ENCODE measurements at places on chromosomes 3 and 15. TPM values are rescaled to one million over a fixed set of nuclear protein-coding genes. Genes with fewer than 3 reads are reported as not detected.

Gene GOLGA8N
- total RNA-seq, result 0.63 TPM

Gene GPR62
- 0.19 TPM for total RNA-seq

GRCh38 chr3:37519661-37520060 is 342.0 kb upstream of the CTDSPL start:
- no peak for DNase-seq

GRCh38 chr3:194686816-194687637 is 1.3 kb downstream of the FAM43A start:
- no peak for DNase-seq

- DNase-seq, result no peak
Measured at GRCh38 chr15:58966698-58967097, 20.8 kb upstream of the RNF111 start.

Gene NDN
- total RNA-seq, result 29.4 TPM

- no peak for DNase-seq
Measured at GRCh38 chr15:24269166-24269571, 406.4 kb upstream of the NPAP1 start.

Gene DPPA4
- 734 TPM for total RNA-seq

Gene NLGN1
- 14.8 TPM for total RNA-seq

- no peak for DNase-seq
Measured at GRCh38 chr3:144760831-144761230, 789.2 kb downstream of the DIPK2A start.

Gene LEKR1
- not detected for total RNA-seq

Gene CCDC80
- total RNA-seq, result 12.6 TPM

GRCh38 chr15:60601098-60601497 is 122.2 kb upstream of the ICE2 start:
- DNase-seq, result no peak

- DNase-seq, result no peak
Measured at GRCh38 chr3:64398476-64398875, 173.2 kb upstream of the PRICKLE2 start.

DNA sequence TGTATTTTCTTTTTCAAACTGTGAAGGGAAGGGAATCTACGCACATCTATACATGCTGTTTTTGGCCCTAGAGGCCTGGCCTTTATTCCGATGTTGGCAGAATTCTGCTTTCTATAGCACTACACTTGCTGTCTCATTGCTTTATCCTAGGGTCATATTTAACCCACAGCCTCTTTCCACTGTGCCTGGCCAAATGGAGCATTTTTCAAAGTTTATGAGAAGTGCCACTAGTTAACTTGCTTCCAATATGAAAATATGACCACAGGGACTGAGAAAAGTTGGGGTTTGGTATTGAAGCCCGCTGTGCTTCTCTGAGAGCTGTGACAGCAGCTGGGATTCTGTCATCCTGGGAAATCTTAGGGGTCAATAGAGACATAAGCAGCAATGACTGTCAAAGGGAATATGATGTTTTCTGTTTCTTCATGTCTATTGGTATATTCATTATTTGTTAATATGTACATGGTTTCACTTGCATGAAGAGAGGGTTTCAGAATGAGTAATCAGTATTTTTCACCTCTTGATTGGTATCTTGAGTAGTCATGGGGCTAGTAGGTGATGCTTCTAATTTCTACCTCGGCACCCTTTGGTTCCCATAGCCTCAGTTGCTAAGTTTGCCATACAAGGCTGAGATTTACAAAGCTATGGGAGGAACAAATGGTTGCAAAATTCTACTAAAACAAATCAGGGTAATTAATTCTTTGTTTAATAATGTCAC is 275.8 kb upstream of the RBMS3 start:
- DNase-seq, result no peak

Gene TBL1XR1
- 147 TPM for total RNA-seq

Gene FRMD5
- total RNA-seq, result 12.6 TPM

DNA sequence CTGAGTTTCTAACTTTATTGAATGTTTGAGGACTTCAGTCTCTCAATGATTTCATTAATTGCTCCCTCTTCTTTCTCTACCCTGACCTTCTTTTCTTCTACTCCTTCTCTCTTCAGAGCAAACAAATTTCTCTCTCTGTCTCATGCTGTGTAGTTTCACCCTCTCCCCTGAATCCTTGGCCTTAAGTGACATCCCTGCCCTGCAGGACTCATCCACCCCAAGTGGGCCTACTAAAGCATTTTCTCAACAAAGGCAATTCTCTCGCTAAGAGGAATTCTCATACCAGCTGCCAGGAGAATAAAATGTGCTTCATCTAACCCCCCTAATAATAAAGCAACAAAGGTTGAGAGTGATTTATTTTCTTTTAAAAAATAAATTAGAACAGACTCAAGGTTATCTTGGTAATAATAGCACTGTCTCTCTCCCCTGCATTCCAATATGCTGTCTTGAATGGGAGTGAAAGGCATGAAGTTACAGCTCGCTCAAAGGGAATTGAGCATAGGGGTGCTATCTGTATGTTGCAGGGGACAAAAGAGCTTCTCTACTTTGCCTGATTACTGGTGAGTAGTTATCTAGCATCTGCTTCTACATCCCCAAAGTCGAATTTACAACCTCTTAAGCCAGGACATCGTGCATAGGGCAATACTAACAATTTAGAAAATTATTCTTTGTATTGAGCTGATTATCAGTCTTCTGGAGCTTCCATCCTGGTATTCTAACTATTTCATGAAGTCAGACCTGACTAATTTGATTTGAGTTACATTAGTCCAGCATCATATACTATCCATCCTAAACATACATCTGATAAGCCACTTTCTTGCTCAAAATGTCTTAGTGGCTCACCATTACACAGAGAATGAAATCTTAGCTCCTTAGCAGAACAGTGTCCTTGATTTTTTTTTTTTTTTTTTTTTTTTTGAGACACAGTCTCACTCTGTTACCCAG is 76.9 kb upstream of the DNAJC19 start:
- DNase-seq, result no peak

GRCh38 chr3:172914854-172915253 is 164.3 kb downstream of the ECT2 start:
- DNase-seq, result no peak

Gene CEP63
- 18.2 TPM for total RNA-seq

- DNase-seq, result no peak
Measured at GRCh38 chr3:30672959-30673358, 66.6 kb downstream of the TGFBR2 start.

DNA sequence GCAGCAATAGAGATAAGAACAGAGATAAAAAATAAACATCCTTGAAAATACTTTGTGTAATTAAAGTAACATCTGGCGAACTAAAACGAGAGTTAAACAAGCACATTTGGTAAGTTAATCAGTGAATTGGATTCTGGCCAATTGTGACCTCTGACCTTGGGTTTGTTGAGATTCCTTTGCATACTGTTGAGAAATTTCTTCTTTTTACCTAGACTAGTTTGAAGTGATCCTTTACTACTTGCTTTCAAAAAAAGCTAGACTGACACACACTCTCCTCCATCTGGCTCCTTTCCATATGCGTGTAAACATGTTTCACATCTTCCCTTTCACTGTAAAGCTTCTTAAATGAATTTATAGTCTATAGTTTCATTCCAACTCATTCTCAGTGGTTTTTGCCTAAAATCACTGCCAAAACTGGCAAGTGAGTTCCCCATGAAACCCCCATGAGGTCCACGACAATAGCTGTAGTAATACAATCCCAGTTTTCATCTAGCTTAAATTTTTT is 17.3 kb upstream of the GBE1 start:
- no peak for DNase-seq

GRCh38 chr3:152328841-152329240 is 60.1 kb downstream of the MBNL1 start:
- no peak for DNase-seq

Gene SLCO2A1
- total RNA-seq, result 1.1 TPM

DNA sequence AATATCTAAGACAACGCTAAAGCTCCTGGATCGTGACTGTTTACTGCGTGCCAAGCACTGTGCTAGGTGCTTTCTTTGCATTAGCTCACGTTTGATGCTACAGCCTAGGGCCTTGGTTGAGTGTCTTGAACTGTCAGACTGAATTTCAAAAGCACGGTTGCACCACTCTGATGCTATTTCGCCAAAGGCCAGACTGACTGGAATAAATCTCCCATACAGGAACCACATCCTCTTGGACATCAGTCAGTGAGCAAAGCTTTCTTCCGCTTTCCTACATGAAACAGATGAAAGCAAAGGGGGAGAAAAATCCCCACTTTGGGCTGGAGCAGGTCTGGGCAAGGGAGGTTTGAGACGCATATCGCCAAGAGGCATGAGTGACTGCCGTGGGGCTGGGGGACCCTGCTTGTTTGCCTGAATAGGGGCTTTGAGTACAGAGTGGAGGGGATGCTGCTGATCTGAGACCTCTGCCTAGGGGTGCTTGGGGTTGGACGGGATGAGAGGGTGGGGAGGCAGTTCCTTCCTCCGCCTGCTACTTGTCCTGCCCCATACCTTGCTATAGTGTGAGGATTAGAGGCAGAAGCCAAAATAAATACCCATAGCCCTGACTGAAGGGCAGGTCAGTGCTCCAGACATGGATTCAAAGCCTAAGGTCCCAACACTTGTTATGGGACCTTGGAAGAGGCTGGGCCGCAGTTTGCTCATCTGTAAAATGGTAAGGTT is 5.3 kb downstream of the FGD5 start:
- DNase-seq, result no peak

- peak; percentile 91 for DNase-seq
Measured at GRCh38 chr3:197298341-197298944, at the start of gene DLG1. Gene DLG1, minus strand, starts transcription at chr3:197298612. Its CDS starts 1,408 bp downstream, at chr3:197297204.

DNA sequence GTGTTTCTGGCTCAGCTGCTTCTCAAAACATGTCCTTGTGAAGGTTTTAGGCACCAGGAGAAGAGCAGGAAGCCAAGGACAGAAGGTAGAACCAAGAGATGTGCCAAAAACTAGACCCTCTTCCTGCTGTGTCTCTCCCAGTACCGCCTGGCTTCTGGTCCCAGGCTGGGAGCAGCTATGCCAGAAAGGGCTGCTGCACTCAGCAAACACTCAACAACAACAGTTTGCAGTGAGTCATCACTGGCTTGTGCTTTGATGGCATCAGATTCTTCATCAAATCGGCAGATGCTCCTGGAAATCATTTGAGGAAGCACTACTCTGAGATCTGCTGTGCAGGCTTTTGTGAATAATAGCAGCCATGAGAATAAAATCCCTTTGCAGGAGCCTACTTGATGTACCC is 63.2 kb downstream of the DGKG start:
- DNase-seq, result no peak

DNA sequence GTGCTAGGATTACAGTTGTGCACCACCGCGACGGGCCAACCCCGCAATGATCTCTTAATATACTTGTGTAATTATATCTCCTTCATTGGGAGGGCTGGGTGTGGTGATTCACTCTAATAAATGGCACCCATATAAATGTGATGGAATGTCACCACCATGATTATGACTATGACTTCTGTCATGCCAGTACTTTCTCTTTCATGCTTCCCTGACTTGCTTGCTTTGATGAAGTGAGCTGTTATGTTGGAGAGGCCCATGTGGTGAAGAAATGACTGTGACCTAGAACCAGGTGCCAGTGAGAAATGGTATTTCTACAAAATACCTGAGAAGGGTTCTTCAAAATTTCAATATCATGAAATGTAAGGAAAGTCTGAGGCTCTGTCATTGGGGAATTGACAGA is 24.4 kb upstream of the TP63 start:
- no peak for DNase-seq

DNA sequence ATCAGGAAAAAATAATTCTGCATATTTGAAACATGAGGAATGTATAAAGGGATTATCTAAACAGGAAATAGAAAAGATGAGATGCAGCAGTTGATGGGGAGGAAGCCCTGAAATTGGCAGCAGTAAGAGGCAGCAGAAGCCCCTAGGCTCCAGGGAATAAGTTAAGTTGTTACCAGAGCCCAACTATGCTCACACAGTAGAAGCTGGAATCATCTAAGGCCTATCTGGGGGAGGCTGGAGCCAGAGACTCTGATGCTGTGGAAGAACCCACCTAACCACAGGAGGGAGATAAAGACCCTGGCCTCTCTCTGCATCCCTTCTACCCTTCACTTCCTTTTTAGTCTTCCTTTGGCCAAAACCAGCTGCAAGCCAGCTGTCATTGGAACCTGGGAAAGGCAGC is 519.7 kb downstream of the DIPK2A start:
- no peak for DNase-seq

DNA sequence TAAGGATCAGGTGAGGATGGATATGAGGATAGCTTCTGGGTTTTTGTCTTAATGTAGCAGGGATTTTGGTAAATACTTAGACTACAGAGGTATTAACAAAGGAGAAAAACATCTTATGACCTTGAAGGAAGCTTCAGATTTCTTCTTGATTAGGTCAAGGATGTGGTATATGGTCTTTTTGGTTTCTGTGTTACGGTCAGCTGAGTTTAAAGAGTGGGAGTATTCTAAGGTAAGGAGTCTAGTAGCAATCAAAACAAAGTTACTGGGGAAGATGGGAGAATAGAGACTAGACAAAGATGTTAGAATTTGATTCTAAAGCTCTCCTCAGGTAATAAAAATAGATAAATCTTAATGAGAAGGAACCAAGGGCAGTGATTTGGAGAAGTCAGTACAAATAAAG is 6.2 kb downstream of the HMG20A start:
- no peak for DNase-seq

Gene CHRM5
- not detected for total RNA-seq

GRCh38 chr3:98272126-98272525 is 8.1 kb downstream of the OR5H6 start:
- DNase-seq, result no peak

- no peak for DNase-seq
Measured at GRCh38 chr3:32334675-32335074, 57.0 kb upstream of the CMTM7 start.

Gene PRR23A
- total RNA-seq, result not detected

Gene CHCHD4
- total RNA-seq, result 20.6 TPM

Gene XCR1
- not detected for total RNA-seq

- DNase-seq, result no peak
Measured at GRCh38 chr3:47436180-47436579, 39.6 kb downstream of the SCAP start.

GRCh38 chr15:40235201-40235885 is 3.5 kb upstream of the PAK6 start:
- DNase-seq, result no peak

DNA sequence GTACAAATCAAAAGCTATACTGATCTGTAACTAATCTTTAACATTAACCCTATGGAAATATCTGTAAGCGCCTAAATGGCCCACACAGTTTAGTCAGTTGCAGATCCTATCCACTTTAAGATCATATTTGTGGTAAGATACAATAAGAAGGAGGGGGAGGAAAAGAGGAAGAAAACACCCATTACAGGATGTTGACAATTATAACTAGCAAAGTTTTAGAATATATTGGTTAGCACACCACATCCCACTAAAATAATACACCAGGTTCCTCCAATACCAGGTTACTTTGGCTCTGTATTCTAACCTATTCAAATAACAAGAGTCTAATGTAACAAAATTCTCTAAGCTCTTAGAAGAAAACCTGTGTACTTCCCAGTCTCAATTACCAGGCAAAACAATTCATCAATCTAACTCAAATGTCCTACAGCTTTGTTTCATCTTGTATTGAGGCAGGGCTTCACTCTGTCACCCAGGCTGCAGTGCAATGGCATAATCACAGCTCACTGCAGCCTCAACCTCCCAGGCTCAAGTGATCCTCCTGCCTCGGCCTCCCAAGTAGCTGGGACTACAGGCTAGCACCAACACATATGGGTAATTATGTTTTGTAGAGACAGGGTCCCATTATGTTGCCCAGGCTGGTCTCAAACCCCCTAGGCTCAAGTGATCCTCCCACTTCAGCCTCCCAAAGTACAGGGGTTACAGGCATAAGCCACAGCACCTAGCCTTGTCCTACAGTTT is 4.2 kb downstream of the SLC4A7 start:
- no peak for DNase-seq

Gene CBLB
- total RNA-seq, result 26.0 TPM

All from H1 (cell line).